ENCODE measurements at places on chromosomes 4 and X.

DNA sequence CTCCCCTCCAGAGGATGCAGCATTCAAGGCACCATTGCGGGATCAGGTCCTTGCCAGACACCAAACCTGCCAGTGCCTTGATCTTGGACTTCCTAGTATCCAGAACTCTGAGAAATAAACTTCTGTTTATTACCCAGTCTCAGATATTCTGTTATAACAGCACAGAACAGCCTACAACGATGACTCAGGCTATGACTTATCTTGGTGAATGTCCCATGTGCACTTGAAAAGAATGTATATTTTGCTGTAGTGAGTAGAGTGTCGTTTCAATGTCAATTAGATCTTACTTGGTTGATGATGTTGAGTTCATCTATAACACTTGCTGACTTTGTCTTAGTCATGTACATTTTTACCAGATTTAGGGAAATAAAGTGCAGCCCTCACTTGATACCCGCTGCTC lies 34.5 kb upstream of the PGRMC1 start:
- no peak for DNase-seq

DNA sequence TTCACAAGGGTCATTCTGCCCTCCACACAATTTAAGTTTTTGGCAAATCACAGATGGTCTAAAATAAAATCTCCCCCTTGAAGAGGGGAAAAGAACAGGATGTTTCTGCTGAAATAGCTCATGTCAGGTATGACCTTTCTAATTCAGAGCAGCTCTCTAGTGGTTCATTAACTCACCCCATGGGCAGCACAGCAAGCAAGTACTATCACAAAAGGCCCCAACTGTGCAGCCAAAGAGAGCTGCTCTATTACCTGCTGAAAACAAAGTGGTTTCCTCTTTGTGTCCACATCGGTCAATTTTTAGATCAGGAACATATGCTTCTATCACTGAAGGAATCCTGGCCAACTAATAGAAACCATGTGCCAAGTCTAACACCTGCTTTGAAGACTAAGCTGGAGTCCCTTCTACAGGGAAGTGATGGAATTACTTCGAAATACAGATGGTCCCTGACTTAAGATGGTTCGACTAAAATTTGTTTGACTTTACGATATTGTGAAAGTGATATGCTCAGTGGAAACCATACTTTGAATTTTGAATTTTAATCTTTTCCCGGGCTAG lies 164.3 kb downstream of the ENOX2 start:
- DNase-seq = no peak

DNA sequence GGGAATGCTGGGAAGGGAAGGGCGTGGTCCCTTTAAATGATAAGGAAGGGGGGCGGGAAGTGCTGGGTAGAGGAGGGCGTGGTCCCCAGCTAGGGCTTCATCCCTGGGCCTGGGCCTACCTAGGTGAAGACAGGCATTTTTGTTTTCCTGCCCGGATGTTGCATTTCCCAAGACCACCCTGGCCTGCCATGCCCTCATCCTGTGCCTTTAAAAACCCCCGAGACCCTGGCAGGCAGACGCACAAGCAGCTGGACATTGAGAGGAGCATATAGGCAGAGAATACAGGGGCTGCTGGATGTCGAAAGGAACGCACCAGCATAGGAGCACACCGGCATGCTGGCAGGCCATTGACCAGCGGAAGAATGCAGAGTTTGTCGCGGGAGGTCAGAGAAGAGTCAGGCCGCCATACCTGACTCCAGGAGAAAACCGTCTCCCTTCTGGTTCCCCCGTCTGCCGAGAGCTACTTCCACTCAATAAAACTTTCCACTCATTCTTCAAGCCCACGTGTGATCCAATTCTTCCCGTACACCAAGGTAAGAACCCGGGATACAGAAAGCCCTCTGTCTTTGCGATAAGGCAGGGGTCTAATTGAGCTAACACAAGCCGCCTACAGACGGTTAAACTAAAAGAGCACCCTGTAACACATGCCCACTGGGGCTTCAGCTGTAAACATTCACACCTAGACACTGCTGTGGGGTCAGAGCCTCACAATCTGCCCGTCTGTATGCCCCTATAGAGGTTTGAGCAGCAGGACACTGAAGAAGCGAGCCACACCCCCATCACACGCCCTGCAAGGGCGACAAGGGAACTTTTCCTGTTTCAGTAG lies 2.9 kb upstream of the AGA start:
- no peak for DNase-seq

DNA sequence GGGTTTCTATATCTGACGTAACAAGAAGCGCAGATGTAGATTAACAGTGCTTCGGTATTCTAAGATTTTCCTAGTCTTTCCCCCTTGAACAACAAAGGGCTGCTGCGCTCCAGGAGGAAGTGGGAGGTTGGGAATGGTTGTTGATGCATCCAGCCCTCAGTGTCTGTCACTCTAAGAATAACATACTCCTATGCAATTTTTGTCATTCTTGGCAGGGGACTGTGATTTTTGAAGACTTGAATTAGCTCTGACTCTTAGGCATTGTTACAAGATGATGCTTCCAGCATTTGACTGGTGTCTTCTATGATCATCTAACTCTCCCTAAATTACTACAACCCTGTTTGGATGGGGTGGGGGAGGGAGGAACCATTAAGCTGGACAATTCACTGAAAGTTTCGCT lies 394.2 kb downstream of the ARHGAP24 start:
- DNase-seq = no peak

GRCh38 chr4:180923486-180923885 lies 1319.7 kb upstream of the TENM3 start:
- no peak for DNase-seq

GRCh38 chrX:119640731-119641170 lies 34.5 kb upstream of the NKRF start:
- no peak for DNase-seq

- DNase-seq = peak; percentile 81
Measured at GRCh38 chr4:73668782-73669201, 48.6 kb upstream of the RASSF6 start.

DNA sequence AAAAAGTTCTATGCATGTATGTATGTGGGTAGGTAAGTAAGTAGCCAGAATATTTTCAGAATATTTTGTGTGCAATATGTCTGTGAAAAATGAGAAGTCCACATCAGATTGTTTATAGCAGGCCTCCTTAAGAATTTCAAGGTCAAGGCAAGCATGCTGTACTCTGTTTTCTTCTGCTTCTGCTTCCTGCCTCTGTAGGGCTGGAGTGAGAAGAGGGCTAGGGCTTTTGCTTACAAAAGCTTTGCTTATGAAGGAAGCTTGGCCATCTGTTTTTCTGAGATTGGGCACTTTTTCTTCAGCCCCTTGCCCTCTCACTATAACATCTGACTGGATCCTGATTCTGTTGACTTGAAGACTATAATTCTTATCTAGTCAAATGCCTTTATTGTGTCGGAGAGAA lies 150.4 kb downstream of the EMCN start:
- no peak for DNase-seq
